ENCODE measurements at places on chromosomes 4 and X.

GRCh38 chr4:80462621-80463091 is 127.1 kb downstream of the CFAP299 start:
- DNase-seq, result no peak

- DNase-seq, result no peak
These were observed 510.3 kb downstream of the TECRL start for GRCh38 chr4:63898961-63899360.

GRCh38 chrX:110178179-110178865 is 139.6 kb downstream of the AMMECR1 start:
- no peak for DNase-seq

DNA sequence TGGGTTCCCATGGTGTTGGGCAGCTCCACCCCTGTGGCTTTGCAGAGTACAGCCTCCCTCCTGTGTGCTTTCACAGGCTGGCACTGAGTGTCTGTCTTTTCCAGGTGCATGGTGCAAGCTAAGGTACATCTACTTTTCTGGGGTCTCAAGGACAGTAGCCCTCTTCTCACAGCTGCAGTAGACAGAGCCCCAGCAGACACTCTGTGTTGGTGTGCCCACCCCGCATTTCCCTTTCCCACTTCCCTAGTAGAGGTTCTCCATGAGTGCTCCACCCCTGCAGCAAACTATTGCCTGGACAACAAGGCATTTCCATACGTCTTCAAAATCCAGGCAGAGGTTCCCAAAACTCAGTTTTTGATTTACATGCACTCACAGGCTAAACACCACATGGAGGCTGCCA is 143.0 kb downstream of the TECRL start:
- DNase-seq, result no peak

- no peak for DNase-seq
These were observed 9.1 kb upstream of the CSN2 start for GRCh38 chr4:69974631-69975030.

DNA sequence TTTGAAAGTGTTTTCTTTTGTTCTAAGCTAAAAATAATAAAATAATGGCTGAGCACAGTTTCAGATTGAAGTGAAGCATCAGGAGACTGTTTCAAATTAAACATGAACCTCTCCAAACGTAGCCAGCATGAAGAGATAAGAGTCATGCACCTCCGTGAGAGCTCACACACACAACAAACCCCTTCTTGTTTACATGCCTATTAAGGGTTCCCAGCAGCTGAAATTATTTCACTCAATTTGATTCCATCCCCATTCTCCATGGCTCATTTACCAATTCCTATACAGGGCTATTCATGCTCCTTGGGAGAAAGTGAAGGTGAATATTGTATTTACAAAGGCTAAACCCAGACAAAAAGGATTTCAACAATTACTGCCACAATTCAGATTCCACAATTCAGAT is 954.1 kb upstream of the INTU start:
- no peak for DNase-seq

DNA sequence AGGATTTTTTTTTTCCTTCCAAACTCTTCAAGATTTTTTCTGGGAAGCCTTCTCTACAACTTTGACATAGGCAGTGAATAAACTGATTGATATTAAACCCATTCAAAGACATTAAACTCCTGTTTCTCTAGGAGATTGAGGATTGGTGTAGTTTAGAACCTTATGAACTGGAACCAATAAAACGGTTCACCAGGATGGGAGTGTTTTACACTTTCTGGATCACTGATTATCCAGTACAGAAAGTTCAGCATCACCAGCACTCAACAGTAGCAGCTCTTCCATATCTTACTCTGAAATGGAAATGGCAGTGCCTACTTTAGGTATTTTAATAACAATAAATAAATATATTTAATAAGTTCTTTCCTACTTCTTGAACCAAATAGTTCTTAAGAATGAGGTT is 76.7 kb downstream of the BMPR1B start:
- no peak for DNase-seq

- DNase-seq, result no peak
These were observed 646 bp upstream of the FAM3A start for GRCh38 chrX:154516656-154517100.

- no peak for DNase-seq
These were observed 793 bp downstream of the TSPAN7 start for GRCh38 chrX:38561951-38562719.

- DNase-seq, result no peak
These were observed 8.0 kb downstream of the XPNPEP2 start for GRCh38 chrX:129746557-129747470.

DNA sequence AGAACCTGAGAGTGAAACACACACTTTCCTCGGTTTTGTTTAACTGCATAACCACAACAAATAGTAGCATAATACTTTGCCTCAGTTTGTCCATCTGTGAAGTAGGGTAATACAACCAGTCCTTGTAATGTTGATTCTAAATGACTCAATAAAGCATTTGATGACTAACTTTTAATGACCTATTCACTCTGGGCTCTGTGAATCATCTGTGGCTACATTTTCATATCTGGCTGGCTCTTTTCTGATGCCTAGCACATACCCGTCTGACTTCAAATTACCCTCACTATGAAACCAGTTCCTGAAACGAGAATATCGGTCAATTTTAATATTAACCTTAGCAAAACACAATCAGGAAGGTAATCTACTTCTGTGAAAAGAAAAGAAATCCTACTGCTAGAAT is 151.0 kb downstream of the SH2D1A start:
- no peak for DNase-seq

DNA sequence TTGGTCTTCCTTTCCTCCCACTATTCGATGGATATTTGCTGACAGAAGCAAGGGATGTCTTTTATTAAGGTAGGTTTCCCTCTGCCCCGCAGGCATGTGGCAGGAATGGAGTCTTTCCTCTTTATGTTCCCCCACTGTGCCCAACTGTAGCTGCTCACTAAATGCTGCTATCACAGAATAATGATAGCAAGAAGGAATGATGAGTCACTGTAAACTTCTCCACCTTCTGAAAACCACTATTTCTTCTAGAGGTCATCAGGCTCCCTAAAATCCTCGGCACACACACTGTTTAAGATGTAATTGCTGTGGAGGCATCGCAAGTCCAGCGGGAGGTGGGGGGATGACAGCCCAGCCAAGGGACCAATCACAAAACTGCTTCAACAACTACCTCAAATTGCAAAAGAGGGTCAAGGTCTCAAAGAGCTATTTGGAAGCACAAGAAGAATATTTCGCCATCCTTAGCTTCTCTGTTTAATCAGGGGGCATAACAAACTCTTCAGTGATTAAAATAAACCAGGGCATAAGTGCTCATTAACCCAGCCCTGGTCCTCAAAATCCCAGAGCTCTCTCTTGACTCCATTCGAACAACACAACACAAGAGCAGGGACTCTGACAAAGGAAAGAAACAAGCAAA is 13.9 kb downstream of the QDPR start:
- DNase-seq, result no peak

GRCh38 chr4:65167719-65168118 is 502.6 kb downstream of the EPHA5 start:
- DNase-seq, result no peak

DNA sequence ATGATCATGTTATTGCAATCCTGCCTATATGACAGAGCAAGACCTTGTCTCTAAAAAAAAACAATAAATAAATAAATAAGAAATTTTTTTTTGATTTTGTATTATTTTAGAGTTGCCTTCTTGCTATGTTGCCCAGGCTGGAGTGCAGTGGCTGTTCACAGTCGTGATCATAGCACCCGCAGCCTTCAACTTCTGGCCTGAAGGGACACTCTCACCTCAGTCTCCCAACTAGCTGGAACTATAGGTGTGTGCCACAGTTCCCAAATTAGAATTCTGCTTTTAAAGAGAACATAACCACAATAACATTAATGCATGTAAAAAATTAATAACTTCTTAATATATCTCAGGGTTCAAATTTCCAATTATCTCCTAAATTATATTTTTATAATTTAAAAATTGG is 7.8 kb downstream of the YIPF6 start:
- DNase-seq, result no peak

- DNase-seq, result no peak
These were observed 78.7 kb downstream of the CLNK start for GRCh38 chr4:10605746-10606482.

- peak; percentile 90 for DNase-seq
These were observed 82.9 kb downstream of the STOX2 start for GRCh38 chr4:183987987-183988392.

- no peak for DNase-seq
These were observed 82.2 kb downstream of the SH3KBP1 start for GRCh38 chrX:19805046-19805690.

GRCh38 chr4:144209491-144209890 is 69.0 kb upstream of the GYPA start:
- no peak for DNase-seq

GRCh38 chr4:165477799-165478198 is 99.0 kb downstream of the CPE start:
- DNase-seq, result no peak

GRCh38 chr4:74005528-74005927 is 7.1 kb upstream of the CXCL5 start:
- DNase-seq, result no peak

DNA sequence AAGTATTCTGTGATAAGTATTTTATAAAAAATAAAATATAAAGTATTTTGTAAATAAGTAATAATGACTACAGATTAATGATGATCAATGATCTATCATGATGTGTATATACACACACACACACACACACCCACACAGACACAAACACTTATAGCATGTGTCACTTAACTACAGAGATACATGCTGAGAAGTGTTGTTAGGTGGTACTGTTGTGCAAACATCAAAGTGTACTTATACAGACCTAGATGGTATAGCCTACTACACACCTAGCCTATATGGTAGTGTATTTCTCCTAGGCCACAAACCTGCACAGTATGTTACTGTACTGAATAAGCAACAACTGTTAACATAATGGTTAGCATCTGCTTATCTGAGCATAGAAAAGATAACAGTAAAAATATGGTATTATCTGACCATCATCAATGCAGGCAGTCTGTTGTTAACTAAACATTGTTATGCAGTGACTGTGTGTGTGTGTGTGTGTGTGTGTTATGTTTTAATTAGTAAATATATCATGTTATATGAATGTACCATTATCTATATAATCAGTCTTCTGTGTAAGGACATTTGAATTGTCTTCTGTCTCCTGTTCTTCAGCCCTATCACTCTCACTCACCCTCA is 138.2 kb downstream of the CAMK2D start:
- no peak for DNase-seq

DNA sequence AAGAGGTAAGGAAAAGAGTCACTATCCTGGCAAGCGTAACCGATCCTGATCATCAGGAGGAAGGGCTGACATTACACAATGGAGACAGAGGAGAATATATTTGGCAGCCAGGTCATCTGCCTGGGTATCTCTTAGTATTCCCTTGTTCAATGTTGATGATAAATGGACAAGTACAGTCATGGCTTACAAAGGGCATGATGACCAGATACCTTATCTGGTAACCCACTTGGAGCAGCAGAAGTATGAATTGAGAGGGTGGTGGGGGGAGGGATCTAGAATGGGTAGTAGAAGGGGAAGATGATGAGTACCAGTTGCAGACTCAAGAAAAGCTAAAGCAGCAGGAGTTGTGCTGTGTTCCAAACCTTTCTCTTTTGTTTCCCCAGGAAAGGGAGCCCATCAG is 17.3 kb downstream of the F8 start:
- no peak for DNase-seq

DNA sequence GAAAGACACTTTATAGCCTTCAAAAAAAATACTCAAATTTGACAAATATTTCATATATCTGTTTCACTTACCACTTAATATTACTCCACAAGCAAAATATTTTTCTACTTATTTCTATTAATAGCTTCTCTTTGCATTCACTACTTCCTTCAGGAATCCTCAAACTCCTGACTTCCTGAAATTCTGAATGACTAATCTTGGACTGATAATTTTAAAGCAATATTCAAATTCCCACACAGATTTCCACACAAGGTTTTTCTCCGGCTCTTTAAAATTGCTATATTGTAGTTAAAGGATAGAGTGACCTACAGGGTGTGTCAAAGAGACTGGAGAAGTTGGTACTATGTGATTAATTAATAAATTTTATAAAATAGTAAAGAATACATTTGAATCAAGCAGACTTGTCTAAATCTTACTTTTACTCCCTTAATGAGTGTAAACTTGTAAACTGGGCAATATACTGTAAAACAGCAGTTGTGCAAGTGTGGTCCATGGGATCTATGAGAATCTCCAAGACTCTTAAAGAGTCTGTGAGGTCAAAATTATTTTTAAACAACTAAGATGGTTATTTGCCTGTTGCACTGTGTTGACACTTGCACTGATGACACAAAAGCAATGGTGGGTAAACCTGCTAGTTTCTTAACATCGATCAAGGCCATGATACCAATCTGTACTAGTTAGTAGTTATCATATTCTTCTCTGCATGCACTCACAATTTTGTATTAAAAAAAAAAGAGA is 44.5 kb downstream of the ANKRD17 start:
- peak; percentile 59 for DNase-seq

DNA sequence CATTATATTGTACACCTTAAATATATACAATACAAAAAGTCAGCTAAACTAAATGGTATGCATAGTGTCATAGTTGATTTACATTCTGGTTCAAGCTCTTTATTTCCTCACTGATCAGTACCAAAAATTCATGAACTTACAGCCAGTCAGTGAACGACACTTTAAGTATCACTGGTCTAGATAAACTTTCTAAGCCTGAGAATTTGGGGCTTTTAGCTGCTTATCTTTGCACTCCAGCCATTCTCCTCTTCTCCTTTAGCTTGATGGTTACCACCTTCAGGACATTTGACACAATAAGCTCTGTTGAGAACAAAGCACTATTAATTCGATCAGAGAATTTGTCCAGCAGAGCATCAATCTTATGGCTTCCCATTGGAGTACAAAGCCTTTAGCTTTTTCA is 83.0 kb upstream of the ALG13 start:
- no peak for DNase-seq

DNA sequence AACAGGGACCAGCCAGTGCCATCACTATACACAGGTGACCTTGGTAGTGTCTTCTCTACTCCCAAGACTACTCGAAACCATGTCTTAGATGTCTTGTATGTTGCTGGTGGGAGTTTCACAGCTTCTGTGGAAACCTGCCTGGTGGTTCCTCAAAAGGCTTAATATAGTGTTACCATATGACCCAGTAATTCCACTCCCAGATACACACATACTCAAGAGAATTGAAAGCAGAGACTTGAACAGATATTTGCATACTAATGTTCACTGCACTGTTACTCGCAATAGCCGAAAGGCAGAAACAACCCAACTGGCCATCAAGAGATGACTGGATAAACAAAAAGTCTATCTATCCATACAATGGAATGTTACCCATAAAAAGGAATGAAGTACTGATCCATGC is 3.1 kb downstream of the TFDP3 start:
- no peak for DNase-seq
